ENCODE measurements at places on chromosomes 13 and 19.

- no peak for DNase-seq
These were observed 131.3 kb downstream of the SLC7A1 start for GRCh38 chr13:29464105-29464679.

GRCh38 chr13:66492479-66492878 lies 737.7 kb downstream of the PCDH9 start:
- DNase-seq = peak; percentile 67

- DNase-seq = peak; percentile 85
These were observed 579 bp downstream of the ZNF566 start for GRCh38 chr19:36488846-36489117.

DNA sequence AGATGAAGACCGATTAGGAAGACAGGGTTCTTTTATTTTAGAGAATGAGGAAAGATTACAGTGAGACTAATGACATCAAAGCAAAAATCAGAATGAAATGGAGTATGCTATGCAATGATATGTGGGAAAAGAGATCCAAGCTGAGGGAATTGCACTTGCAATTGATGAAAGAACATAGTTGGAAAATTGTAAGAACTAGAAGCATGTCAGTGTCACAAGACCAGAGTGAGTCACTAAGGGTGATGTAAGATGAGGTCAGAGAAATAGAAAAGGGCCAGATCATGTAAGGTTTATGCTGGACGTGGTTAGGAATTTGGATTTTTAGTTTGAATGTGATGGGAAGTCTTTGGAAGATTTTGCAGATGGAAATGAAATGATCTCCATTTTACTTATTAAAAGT lies 1937.3 kb downstream of the OLFM4 start:
- peak; percentile 18 for DNase-seq

GRCh38 chr19:42246922-42247639 lies 4.7 kb upstream of the GSK3A start:
- DNase-seq = no peak

GRCh38 chr19:18291019-18291524 lies 9.7 kb upstream of the JUND start:
- no peak for DNase-seq

- DNase-seq = no peak
These were observed 1127.3 kb downstream of the PCDH9 start for GRCh38 chr13:66102864-66103263.

DNA sequence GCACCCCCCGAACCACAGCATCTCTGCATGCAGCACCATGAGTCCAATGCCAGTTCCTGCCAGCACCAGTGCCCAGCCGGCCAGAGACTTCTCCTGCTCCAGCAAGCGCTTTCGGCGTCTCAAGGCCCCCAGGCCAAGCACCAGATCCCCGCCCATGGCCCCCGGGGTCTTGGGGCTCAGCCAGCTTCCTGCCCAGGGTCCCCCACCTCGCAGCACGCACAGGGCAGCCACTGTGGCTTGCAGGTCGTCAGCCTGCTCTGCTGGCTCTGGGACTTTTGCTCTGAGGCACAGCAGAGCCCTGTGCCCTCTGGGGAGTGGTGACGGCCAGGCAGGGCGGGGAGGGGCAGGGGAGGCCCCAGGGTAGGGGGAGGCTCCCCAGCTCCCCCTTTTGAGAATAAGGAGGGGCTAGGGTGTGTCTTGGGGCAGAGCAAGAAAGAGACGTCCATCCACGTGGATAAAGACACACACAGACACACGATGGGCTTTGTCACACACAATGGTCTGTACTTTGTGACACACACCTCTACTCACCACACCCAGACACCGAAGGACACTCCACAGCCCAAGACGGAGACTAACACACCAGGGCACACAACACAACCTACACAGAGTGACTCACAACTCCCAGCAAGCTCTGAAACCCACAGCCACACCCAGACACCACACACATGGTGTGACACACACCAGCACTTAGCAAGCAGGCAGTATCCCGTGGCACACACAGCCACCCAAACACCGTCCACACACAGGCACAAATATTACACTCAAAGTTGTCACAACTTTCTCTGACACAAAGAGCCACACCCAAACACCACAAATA lies at the start of gene KCNN4:
TSS of gene KCNN4 (minus strand) at position 268 of the 820 bp plus-strand sequence. CDS start at position 156, 112 bp downstream.
- DNase-seq = no peak

DNA sequence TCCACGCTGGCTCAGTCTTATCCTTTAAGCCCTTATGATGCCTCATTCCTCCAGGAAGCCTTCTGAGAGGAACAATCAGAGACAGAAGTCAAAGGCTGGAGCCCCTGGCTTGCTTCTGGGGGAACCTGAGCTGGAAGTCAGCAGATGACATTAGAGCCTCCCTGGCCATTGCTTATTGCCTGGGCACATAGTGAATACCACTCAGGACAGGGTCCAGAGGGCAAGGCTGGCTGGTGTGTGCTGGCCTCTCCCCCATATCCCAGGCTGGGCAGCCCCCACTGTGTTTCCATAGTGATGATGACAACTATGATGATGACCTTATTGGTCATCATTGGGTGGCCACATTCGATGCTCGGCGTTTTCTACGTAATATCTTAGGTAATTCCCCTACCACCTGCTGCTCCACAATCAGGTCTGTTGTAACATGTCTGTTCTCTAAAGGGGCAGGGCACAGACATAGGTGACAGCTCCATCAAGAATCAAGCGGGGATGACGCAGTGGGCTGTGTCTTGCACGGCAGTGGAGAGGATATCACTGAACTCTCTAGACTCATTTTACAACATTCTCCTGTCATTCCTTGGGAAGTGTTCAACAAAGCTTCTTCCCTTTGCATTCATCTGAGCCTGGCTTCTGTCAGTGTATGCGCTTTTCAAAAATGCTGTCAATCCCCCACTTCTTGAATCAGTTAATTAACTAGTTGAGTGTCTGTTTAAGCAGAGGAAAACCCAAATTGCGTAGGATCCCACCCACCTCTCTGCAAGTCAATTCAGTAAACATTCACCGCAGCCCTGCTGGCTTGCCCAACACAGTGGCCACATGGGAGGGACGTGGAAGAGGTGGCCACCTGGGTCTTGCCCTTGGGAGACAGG lies 89.4 kb upstream of the TSHZ3 start:
- no peak for DNase-seq

GRCh38 chr19:49937750-49938381 lies 8.6 kb upstream of the NUP62 start:
- peak; percentile 82 for DNase-seq

- peak; percentile 61 for DNase-seq
These were observed 207.8 kb downstream of the RFC3 start for GRCh38 chr13:34025746-34026145.

GRCh38 chr13:23322353-23323336 lies 110.9 kb downstream of the SACS start:
- DNase-seq = peak; percentile 87

GRCh38 chr13:106424805-106425204 lies 110.7 kb downstream of the EFNB2 start:
- no peak for DNase-seq

DNA sequence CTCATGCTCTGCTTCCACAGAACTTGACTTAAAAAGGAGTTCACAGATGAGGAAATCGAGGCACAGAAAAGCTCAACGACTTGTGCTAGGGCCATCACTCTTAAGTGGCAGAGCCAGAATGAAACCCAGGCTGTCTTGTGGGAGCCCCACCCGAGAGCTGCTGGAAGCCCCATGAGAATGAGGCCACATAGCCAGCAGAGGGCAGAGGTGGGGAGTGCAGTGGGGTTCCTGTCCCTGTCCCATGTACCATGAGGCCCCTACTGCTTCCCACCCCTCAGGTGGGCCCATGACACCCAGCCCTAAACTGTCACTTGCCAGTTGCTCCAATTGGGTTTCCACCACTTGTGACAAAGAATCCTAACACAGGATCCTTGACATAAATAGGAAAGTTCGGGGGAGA lies 175.9 kb downstream of the IRS2 start:
- peak; percentile 5 for DNase-seq

DNA sequence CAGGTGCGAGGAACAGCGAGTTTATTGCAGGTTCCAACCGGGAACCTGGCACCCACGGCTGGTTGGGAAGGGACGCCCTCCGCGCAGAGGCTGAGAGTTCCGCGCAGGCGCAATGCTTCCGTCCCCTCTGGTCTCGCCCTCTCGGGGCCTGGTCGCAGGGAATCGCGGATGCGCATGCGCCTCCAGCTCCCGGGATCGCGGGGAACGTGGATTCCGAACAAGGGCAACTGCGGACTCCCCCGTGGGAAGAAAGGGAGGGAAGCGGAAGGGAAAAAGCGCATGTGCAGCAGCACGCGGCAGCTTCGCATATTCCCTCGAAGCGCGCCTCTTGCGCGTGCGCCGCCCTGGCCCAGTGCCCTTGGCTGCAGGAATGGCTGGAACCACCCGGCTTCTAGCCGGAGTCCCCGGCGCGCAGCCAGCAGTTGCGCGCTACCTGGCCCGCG lies 1.1 kb downstream of the TSSK6 start:
- no peak for DNase-seq
